ENCODE measurements at places on chromosomes 1 and 21. TPM values are rescaled to one million over a fixed set of nuclear protein-coding genes. Genes with fewer than 3 reads are reported as not detected.

DNA sequence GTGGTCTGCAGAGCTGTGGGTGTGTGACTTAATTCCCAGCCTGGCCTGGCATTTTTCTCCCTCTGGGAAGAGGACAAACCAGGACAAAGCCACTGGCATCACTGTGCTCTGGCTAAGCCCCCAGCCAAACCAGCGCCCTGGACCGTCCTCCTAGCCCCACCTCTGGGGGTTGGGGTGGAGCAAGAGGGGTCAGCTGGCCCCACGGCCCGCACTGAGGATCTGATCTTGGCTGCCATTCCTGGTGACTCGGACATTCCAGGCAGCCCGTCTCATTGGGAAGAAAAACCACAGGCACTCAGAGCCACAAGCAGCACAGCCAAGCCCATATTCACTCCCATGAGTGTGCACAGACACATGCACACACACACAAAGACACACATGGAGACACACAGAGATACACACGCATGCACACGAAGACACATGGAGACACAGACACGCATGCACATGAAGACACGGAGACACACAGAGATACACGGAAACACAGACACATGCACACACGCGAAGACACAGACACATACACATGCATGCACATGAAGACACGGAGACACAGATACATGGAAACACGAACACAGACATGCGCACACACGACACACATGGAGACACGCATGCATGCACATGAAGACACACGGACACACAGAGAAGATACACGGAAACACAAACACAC is 2.3 kb upstream of the MXRA8 start:
- peaks cover 39% of the 10 kb centered on the region for H3K4me1 ChIP-seq
- peak; percentile 78 for DNase-seq
- H3K36me3 ChIP-seq = no peaks in the 10 kb centered on the region
- no peak overlapping the region for H3K4me3 ChIP-seq

DNA sequence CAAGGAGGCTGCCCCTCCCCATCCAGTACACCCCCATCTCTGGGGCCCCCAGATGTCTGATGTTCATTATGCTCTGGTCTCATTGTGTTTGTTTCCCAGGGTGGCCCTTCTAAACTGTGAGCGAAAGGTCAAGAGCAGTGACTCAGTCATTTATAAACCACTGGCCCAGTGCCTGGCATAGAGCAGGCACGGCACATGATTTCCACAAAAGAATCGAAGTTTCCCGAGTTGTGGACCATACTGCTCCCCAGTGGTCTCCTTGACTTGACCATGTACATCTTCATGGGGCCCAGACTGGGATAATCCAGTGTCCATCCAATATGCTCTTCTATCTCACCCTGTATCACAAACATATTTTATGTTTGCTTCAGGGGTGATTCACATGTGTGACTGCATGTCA is 153.3 kb downstream of the NR5A2 start:
- no peaks in the 10 kb centered on the region for H3K36me3 ChIP-seq
- no peak overlapping the region for H3K4me3 ChIP-seq
- H3K27ac ChIP-seq = peak overlapping the region; percentile 84
- no peak for DNase-seq

TMIGD3 gene
- polyA plus RNA-seq = not detected

DNA sequence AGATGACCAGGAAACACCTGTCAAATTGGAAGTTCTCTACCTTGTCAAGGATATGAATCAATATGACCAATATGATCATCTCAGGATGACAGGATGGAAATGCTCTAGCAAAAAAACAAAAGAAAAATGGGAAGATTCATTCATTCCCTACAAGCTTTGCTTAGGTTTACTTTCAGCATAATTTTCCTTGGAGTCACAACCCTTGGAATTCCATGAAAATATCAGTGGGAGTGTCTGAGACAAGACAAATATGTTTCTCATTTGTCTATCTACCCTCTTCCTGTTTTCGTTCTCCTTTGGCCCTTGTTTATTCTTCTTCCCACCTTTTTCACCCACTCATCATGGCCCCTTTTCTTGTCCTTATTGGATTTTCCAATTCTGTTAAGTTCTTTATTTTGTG is 50.6 kb downstream of the COLGALT2 start:
- no peaks in the 10 kb centered on the region for H3K36me3 ChIP-seq
- H3K27me3 ChIP-seq = no peaks in the 10 kb centered on the region
- peaks cover 28% of the 10 kb centered on the region for H3K4me1 ChIP-seq
- H3K4me3 ChIP-seq = no peak overlapping the region
- no peak for DNase-seq

RAB4A gene
- polyA plus RNA-seq = 25.5 TPM
